Ecto neural progenitor cell (in vitro differentiated cells): ENCODE measurements at places on chromosomes 2 and 18.

GRCh38 chr2:127700527-127701192, 637 bp upstream of the SFT2D3 start:
- peak; percentile 77 for DNase-seq

DNA sequence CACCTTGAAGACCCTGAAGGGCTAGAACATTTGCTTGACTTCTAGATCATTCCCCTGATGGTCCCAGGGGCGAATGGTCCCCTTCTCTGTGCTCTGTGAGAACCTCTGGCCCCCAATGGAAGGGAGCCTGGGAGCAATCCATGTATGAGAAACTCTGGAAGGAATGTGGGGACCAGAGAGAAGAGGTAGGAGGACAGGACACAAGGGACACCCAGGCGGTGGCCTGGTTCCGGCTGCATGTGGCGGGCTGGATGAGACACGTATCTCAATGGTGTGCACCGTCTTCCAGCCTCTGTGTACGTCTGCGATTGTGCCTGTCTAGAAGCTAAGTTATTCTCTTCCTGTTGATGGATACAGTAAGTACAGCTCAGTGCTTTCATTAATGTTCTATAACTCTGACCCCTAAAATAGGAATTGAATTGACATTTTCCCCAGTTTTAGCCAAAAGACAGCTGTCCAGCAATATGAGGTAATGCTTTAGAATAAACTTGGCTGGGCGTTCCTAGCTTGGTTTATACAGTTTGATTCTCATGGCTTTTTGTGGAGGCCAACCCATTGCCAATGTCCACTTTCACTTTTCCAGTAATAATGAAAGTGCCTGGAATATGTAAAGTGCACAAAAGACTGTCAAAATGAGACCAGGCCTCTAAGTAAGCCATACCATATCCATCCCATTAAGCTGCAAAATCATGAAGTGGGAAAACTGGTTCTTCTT, 30.1 kb upstream of the COPS8 start:
- no peak for DNase-seq

GRCh38 chr2:219175928-219176817, 552 bp downstream of the CNPPD1 start:
- no peak for DNase-seq

DNA sequence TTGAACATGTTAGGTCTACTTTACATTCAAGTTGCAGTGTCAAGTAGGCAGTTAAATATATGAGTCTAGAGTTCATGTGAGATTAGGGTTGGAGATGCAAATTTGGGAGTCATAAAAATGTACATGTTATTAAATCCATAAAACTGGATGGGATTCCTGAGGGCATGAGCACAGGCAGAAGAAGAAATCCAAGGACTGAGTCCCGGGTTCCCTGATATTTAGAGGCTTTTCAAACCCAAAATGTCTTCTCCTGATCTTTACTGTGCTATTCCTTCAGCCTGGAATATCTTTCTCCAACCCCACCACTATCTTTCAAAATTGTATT, 23.3 kb upstream of the EXOC6B start:
- no peak for DNase-seq

DNA sequence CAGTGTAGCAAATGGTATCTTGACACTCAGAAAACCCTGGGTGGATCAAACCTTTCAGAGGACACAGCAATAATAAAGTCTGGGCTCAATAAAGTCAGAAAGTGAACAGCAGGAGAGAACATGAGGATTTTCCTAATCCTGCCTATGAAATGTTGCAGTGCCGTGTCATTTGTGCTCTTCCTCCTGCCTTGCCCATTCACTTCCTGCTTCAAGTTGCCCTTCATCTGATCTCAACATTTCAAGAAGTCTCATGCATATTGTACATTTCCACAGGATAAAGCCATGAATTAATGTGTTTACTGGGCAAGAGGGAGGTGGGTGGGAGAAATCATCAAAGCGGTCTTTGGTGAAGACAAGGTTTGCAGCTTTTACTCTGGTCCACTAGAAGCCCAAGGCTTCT, 51.1 kb upstream of the STPG4 start:
- DNase-seq = no peak

GRCh38 chr2:179995741-179996515, 11.2 kb downstream of the CWC22 start:
- DNase-seq = no peak

- no peak for DNase-seq
Observed at GRCh38 chr18:62925031-62925688, 209.8 kb downstream of the PHLPP1 start.

GRCh38 chr2:206368933-206369569, 74.3 kb upstream of the ADAM23 start:
- DNase-seq = no peak
